ENCODE measurements at places on chromosomes 6 and 20. TPM values are rescaled to one million over a fixed set of nuclear protein-coding genes. Genes with fewer than 3 reads are reported as not detected.

The LGSN gene
- not detected for total RNA-seq

The PPP1R16B gene
- total RNA-seq, result not detected

The SLC24A3 gene
- total RNA-seq, result 0.08 TPM

The BIRC7 gene
- total RNA-seq, result not detected

The PTPRK gene
- 46.3 TPM for total RNA-seq

The NT5E gene
- total RNA-seq, result 108 TPM

The MCHR2 gene
- not detected for total RNA-seq

The PLG gene
- not detected for total RNA-seq
